Cardiac muscle cell (in vitro differentiated cells and primary cell): ENCODE measurements at places on chromosomes 11 and 22. TPM values are rescaled to one million over a fixed set of nuclear protein-coding genes. Genes with fewer than 3 reads are reported as not detected.

- H3K27ac ChIP-seq = no peak overlapping the region
- H3K4me1 ChIP-seq = no peaks in the 10 kb centered on the region
- peaks cover 5% of the 10 kb centered on the region for H3K27me3 ChIP-seq
Observed at GRCh38 chr11:79670882-79671281, 230.1 kb upstream of the TENM4 start.

DNA sequence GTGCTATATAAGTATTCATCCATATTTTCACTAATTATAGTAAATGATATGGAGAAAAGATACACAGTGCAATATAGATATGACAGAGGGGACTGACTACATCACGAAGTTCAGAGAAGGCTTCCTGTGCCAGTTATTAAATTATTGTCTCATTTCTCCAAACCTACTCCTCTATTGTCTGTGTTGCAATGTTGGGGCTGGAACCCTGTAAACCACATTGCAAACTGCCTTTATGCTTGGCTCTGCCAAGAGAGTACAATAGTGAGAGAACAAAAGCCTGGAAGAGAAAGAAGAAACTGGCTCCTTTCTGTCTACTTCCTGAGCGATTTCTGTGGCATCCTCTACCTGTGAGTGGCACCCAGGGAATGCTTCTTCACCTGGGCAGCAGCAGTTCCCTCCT is 46.4 kb downstream of the ME3 start:
- DNase-seq = no peak
- peaks cover 28% of the 10 kb centered on the region for H3K4me1 ChIP-seq
- no peaks in the 10 kb centered on the region for H3K27me3 ChIP-seq
- no peaks in the 10 kb centered on the region for H3K36me3 ChIP-seq
- no peak overlapping the region for H3K27ac ChIP-seq

GRCh38 chr11:120797143-120797542 is 226.8 kb upstream of the TBCEL start:
- DNase-seq = no peak
- H3K27ac ChIP-seq = no peak overlapping the region
- H3K36me3 ChIP-seq = no peaks in the 10 kb centered on the region
- H3K27me3 ChIP-seq = peaks cover 3% of the 10 kb centered on the region

DNA sequence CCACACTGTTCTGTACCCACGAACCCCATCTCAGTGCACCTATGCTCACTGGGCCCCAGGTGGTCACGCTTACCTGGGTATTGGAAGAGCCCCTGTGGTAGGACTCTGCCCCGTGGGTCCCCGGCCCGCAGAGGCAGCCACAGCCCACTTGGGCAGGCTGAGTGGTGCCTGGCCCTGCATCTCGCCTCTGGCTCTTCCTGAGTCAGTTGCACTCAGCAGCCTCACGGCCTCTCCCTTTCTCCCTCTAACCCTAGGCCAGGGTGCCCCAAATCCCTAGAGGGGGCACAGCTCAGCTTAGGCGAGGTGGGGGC is 9.7 kb downstream of the CRELD2 start:
- no peak for DNase-seq
- H3K27me3 ChIP-seq = peaks cover 17% of the 10 kb centered on the region
- no peak overlapping the region for H3K4me3 ChIP-seq
- no peak overlapping the region for H3K27ac ChIP-seq

GRCh38 chr22:49880281-49880680 is 26.6 kb downstream of the ZBED4 start:
- no peaks in the 10 kb centered on the region for H3K27me3 ChIP-seq
- no peak overlapping the region for H3K4me3 ChIP-seq
- no peaks in the 10 kb centered on the region for H3K4me1 ChIP-seq
- DNase-seq = no peak
- no peak overlapping the region for H3K27ac ChIP-seq

MS4A3 gene
- not detected in 2 replicates for total RNA-seq

OR51I2 gene
- not detected in 2 replicates for total RNA-seq

CREB3L1 gene
- total RNA-seq = 3.8 and 4.3 TPM in 2 replicates
